ENCODE measurements at places on chromosomes 2 and 18.

DNA sequence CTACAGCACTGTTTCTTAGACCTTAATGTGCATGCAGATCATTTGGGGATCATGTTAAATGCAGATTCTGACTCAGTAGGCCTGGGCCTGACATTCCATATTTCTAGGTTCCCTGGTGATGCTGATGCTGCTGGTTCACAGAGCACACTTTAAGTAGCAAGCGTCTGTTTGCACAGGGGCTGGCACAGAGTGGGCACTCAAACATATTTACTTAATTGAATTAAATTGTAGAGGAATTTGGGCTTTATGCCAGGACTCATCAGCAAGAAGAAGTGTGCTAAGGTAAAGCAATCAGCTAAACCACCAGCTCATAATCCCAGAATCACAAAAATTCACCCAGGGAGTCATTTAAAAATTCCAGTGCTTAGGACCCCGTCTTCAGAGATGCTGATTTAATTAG lies 25.1 kb upstream of the INPP4A start:
- no peak for DNase-seq

- no peak for DNase-seq
These were observed 188.2 kb downstream of the ALK start for GRCh38 chr2:29733213-29733612.

GRCh38 chr2:166653185-166653813 lies 159.2 kb upstream of the SCN7A start:
- DNase-seq: no peak

- no peak for DNase-seq
These were observed 144.4 kb downstream of the MGAT5 start for GRCh38 chr2:134398300-134398699.

DNA sequence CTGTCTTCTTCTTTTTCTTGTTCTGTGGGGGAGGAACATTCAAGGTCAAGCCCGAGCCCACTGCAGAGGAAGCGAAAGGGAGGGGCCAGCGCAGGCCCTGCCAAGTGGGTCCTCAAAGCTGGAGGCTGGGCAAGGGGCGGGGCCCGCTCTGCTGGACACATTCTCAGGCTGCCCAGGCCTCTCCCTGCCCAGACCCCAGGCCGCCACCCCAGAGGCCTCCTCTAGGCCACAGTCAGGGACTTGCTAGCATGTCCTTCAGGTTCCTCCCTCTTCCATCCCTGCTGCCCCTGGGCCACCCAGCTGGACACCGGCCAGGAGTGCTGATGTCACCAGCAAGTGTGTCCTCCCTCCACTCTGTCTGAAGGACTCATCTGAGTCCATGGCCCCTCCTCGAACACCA lies 44.1 kb downstream of the KIF1A start:
- DNase-seq: no peak

GRCh38 chr18:62458346-62458745 lies 64.5 kb upstream of the ZCCHC2 start:
- DNase-seq: peak; percentile 19

GRCh38 chr2:12469141-12469561 lies 247.6 kb upstream of the TRIB2 start:
- no peak for DNase-seq

DNA sequence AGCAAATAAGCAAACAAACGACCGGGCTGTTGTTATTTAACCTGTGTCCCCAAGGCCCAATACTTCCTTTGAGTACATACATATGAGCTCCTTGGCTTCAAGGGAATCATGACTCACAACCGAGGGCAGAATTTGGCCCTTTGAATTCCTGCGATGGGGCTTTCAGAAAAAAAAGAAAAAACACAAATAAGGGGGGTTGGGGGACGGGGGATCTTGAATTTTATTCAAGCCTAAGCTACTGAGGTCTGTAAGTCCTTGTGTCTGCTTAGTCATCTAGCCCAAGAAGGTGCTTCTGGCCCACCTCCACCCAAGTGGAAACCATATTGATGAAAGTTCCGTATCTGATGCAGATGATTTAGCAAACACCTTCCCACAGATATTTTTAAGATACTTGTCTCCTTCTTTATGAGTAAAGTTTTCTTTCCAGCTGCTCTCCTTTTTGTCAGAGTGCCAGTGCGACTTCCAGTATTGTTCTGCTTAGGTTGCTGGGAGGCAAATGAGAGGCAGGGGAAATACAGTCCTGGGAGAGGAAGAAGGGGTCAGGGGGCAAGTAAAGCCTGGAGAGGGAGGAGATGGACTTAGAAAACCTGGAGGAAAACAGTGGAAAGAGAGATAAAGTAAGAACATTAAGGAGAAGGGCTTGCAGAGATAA lies 169.6 kb downstream of the ZEB2 start:
- DNase-seq: no peak

- DNase-seq: peak; percentile 2
These were observed 24.8 kb upstream of the TUBB6 start for GRCh38 chr18:12283256-12283655.

GRCh38 chr2:45650851-45651414 lies 542 bp upstream of the PRKCE start:
- peak; percentile 98 for DNase-seq

DNA sequence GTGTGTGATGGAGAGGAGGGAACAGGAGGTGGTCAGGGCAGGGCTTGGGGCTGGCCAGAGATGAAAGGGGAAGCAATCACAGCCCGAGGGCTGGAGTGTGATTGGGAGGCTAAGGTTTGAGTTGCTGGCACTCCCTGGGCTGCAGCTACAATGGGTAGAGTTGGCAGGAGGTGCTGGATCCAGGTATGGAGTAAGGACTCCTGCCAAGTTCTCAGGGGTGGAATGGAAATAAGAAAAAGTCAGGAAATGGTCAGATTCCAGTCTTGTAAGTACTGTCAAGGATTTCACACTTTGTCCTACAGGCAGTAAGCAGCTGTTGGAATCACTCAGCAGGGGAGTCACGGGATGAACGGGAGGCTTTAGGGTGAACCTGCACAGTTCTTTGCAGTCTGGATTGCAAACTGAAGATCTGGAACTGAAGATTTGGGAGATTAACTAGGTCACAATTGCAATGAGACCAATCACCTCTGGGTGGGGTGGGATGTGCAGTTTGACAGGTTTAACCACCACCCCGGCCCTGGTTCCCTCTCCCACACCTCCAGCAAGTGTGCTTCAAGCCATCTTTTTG lies 10.9 kb upstream of the INPP5D start:
- DNase-seq: no peak

DNA sequence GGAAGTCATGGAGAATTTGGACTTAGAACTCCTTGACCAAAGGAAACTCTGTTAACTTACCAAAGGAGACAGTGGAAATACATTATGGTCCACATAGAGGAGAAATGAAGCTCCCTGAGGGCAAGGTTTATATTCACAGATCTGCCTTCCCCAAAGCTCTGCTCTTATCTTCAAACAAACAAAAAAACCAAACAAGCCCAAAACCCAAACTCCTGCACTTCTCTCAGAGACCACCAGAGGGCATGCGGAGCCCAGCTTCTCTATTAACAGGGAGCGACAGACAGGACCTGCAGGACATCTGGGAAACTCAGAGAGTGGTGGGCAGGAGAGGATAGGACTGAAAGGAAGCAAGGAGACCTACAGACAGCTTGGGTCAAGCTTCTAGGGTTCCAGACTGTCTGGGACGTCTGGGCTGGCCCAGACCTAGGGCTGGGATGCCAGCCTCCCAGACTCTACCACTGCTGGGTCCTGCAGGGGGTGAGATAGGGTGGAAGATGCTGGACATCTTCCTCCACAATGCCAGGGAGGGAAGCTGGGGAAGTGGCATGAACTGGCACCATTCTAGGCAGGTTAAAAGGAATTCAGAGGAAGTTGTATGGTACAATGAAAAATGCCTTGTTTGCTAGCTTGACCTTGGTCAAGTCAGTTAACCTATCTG lies 4.0 kb upstream of the WNT10A start:
- peak; percentile 68 for DNase-seq

- no peak for DNase-seq
These were observed 125.6 kb upstream of the PKDCC start for GRCh38 chr2:41922177-41922576.

DNA sequence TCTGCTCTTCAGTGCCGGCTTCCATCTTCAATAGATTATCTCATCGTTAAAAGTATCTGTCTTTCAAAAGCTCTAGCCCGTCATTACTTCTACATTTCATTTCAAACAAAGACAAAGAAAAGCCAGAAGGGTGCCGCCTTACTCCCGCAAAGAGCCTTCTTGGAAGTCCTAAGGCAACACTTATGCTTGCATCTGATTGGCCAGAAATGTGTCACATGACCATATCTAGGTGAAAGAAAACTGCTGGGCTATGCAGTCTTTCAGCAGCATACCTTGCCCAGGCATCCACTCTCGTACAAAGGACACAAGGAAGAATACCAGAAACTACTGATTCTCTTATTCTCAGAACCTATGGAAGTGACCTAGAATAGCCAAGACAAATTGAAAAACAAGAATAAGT lies 217.1 kb upstream of the SLC35G4 start:
- DNase-seq: no peak

GRCh38 chr18:53191634-53192033 lies 851.6 kb downstream of the DCC start:
- DNase-seq: no peak

DNA sequence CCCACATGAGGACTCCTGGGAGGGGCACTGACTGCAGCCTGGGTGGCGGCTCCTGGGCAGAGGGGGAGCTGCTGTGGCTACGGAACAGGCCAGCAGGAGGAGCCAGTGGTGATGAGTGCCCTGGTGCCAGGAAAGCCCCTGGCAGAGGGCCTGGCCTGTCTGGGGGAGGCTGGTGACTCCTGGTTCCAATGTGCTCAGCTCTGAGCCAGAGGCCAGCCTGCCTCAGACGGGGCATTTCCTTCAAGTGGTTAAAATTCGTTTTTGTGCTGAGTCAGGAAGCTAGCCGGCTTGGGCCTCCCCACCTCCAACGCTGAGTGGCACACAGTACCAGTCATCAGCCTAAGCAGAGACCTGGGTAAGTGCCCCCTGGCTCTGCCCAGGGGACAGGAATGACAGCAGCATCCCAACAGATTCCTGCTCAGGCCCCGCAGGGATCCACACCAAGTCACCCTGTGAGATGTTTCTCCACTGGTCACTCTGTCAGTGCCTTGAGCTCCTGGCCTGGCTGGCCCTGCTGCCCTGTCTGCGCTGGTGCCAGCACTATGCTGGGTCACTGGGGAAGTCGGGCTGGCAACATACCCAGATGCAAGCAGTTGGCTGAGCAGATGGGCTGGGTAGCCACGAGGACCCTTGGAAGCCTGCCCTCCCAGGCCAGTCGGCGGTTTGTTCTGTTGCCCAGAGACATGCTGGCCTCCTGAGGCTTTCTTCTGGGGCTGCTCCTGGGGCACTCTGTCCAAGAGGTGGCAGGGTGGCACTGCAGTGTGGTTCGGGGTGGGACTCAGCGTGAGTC lies 7.1 kb upstream of the KLF11 start:
- peak; percentile 87 for DNase-seq

GRCh38 chr2:205644018-205644417 lies 38.3 kb upstream of the NRP2 start:
- DNase-seq: no peak

DNA sequence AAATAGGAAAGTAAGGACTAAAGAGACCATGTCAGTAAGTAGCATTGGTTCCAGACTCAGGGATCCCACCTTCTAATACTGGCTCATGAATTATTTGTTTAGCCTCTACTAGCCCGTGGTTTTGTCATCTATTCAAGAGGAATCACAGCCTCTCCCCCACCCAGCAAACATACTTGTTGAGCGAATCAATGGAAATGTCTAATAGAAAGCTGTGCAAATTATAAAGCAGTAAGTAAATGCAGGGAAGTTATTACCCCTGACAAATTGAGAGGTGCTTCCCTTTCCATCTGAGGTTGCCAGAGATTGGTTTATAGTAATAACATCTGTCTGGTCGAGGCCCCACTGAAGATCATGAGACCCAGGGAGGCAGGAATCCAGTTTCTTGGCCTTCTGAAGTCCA lies 219.3 kb upstream of the OSR1 start:
- DNase-seq: no peak

DNA sequence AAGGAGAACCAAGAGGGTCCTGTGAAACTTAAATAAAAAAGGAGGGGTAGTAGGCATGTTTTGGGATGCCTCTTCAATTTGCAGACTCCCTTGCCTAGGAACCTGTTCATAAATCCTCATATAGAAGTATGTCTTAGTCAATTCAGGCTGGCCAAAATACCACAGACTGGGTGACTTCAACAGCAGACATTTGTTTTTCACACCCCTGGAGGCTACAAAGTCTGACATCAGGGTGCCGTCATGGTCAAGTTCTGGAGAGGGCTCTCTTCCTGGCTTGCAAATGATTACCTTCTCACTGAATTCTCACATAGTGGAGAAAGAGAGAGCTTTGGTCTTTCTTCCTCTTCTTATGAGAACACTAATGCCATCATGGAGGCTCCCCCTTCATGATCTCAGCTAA lies 4.1 kb upstream of the TCF4 start:
- no peak for DNase-seq

DNA sequence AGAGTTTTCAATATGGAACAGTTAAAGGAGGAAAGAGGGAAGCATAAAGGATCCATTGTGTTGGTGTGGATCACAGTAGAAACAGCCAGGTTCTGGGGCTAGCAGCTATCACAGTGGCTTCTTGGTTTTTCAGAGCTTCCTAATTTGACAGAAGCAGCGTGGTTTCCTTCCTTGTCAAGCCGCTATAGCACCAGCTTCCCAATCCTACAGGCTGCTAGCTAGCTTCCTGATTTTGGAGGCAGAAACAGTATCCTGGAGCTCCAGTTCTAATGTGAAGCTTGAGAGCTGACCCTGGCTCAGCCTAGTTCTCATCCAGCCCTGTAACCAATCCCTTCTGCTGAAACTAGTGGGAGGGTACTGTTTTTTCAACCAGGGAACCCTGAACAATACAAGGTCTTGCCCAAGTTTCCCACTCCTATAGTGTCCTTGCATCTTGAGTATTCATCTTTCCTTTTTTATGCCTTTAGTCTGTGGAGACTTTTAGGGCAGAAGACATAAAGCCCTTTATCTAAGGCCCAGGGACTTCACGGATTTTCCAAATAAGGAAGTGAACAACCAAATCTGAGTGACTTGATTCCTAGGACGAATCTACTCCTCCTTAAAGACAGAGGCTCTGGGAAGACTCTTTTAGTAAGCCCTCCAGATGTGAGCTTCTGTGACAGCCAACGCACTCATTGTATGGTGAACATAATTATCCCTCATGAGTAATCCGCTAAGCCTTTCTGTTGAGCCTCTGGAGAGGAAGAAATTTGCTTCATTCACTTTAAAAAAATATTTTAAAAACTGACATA lies 33.8 kb downstream of the CCDC93 start:
- DNase-seq: no peak

GRCh38 chr2:173414823-173415322 lies 60.2 kb downstream of the CDCA7 start:
- peak; percentile 19 for DNase-seq

DNA sequence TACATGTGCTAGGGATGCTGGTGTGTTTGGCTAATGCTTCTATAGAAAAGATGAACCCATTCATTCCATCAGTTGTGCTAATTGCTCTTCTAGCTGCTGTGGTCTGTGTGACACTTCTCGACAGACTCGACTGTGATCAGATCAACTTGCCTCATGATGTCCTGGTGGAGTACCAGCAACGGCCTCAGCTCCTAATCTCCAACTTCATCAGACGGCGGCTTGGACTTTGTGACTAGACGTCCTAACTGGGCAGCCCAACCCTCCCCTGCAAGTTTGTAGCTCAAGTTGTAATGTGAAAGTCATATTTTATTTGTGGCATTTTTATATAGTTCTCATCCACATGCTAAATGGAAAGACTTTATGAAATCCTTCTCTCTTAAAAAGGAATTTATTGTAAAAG lies 33.0 kb downstream of the UPP2 start:
- DNase-seq: no peak

All from ACHN (cell line).